Heart right ventricle (tissue), 16 donors: ENCODE measurements at places on chromosomes 12 and 14. TPM values are rescaled to one million over a fixed set of nuclear protein-coding genes. Genes with fewer than 3 reads are reported as not detected.

SPIC gene
- polyA plus RNA-seq: not detected

BIN2 gene
- polyA plus RNA-seq: 1.4 TPM

STK38L gene
- polyA plus RNA-seq: 9.5 TPM

NFE2 gene
- polyA plus RNA-seq: 0.28 TPM

SLC25A29 gene
- polyA plus RNA-seq: 36.7 TPM

PARPBP gene
- polyA plus RNA-seq: 0.80 TPM

FAM90A1 gene
- polyA plus RNA-seq: not detected

KRT83 gene
- not detected for polyA plus RNA-seq

TUBA1C gene
- 24.5 TPM for polyA plus RNA-seq

RND1 gene
- 0.55 TPM for polyA plus RNA-seq

ZC2HC1C gene
- 14.6 TPM for polyA plus RNA-seq

DHH gene
- 1.2 TPM for polyA plus RNA-seq

DNA sequence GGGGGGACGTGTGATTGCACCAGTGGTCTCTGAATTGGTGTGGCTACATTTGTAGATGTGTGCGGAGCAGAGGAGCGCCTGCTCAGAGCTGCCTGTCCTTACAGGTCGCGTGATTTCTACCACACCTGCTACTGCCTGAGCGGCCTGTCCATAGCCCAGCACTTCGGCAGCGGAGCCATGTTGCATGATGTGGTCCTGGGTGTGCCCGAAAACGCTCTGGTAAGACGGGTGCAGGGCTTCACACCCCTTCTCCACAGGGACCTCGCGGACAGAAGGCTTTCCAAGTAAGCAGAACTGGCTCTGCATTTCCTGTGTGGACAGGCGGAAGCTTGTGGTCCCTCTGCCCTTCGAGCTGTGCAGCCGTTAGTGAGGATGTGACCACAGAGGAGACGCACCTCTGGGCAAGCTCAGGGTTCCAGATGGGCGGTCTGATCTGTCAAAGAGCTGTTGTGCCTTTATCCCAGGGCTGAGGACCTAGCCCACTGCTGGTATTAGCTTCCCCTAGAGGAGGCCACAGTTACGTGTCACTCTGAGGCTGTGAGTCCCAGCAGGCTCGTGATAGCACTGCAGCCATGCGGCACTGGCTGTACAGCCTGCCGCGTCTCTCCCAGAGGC is 47.7 kb downstream of the MAX start:
- peak; percentile 23 for DNase-seq

- no peak for DNase-seq
Observed at GRCh38 chr12:130179191-130179590, 16.9 kb downstream of the FZD10 start.

GRCh38 chr12:51087818-51088217 is 4.4 kb upstream of the CSRNP2 start:
- DNase-seq: no peak

- DNase-seq: no peak
Observed at GRCh38 chr12:69254046-69254445, 14.7 kb downstream of the CPSF6 start.

DNA sequence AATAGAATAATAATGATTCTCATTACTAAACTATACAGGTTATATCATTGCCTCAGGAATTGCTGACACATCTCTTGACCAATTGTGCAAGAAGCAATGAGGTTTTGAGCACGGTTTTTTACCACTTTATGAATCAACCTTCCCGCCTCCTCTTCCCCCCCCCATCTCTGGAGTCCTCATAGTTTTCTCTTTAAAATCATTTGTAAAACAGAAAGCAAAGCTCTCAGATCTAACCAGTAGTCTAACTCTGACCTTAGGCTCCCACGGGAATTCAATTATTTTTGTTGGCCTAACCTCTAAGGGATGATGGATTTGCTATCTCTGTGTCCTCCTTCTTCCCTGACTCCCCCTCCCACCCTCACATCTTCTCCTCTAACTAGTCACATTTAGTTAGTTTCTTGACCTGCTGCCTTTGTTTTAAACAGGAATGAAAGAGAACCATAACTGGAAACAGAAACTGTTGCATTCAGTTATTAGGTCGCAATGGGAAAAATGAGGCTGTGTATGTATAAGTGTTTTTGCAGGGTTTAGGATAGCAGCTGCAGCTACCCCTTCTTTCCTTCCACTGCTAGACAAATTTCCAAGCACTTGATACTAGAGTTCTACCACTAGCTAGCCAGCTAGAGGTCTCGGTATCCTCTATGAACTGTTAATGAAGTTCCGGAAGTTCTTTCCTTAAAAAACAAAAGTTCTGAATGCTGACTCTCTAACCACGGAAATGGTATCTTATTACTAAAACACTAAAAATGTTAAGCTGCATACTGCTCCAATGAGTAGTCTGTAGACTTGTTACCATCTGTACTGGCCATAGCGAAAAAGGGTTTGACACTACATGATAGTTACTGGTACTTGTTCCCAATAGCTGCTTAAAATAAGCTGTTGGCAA is 65.4 kb downstream of the TAOK3 start:
- peak; percentile 53 for DNase-seq

DNA sequence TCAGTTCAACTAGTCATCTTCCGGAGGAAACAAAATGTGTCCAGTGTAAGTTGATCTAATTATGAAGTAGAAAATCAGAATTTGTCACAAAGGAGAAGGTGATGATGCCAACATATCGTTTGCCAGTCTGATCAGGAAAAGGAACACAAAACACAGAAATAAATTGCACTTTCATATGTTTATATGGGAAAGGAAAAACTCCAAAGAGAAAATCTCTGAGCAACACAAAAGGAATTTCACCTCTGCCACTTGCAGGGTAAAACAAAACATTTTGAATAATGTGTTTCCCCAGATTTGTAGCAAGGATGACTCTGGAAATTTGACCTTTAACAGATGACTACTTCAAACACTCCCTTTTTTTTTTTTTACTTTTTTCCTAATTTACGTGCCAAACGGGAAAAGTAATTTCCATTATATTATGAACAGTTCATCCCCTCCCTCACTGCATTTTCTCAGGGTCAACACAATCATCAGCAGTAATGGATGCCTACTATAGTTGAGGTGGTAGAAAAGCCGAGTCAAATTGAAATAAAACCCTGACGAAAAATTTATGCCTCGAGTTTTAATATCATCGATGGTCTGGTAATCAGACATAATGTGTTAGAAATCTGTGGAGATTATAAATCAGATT is 25.6 kb downstream of the MGAT4C start:
- no peak for DNase-seq

- no peak for DNase-seq
Observed at GRCh38 chr12:72543777-72544467, 271.8 kb downstream of the TRHDE start.

DNA sequence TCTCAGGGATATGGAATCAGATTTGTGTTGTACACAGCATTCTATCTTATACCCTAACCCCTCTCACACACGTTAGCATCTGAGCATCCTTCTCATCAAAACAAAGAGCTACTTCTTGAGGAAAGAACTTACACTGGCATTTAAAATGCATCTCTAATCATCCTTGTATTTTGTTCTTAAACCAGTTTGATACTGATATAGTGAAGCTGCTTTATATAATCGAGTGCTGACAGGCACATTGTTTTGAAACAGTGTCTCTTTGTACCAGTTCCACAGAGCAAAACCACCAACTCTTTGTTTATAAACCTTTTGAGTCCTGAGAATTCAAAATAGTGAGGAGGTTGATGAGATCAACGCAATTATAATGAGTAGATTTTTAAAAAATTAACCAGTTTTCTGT is 8.8 kb downstream of the GPR33 start:
- DNase-seq: no peak

GRCh38 chr12:67593461-67594330 is 54.8 kb upstream of the DYRK2 start:
- no peak for DNase-seq

- DNase-seq: no peak
Observed at GRCh38 chr14:93665169-93665568, 123.1 kb downstream of the PRIMA1 start.

GRCh38 chr12:107152315-107152714 is 59.0 kb upstream of the CRY1 start:
- no peak for DNase-seq

DNA sequence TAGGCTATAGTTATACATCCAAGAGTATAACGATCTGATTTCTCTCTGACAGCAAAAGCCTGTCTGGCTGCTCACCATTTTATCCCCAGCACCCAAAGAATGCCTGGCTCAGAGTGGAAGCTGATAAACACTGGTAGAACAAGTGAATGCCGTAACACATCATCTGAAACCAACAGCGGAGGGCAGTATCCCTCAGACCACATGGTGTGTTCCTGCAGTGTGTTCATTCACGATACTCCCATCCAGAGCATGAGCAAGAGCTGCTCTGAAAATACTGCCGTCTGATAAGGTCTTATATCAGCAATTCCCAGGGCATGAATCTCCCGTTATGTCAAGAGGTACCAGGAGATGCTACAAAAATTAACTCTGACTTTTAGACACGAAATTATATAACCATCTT is 95.9 kb downstream of the TTC7B start:
- peak; percentile 29 for DNase-seq

- DNase-seq: no peak
Observed at GRCh38 chr14:68749487-68750475, 43.1 kb downstream of the ZFP36L1 start.

- no peak for DNase-seq
Observed at GRCh38 chr12:40907115-40907527, 214.9 kb downstream of the CNTN1 start.

DNA sequence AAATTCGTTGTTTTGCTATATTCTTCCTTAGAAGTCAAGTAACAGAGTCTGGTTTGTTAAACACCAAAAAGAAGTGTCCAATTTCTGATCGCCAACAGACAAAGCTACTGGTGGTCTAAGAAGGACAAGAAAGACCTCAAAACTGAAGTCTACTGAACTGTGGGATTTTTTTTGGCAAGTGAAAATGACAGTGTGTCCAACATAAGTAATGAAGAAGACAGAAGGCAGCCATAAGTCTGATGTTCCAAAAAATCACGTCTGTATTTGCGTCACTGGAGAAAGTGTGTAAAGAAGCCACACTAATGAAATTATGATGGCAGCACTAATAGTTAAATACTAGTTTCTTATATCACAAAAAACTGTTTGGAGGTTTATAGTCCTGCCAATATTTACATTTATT is 32.6 kb downstream of the WASHC3 start:
- no peak for DNase-seq

DNA sequence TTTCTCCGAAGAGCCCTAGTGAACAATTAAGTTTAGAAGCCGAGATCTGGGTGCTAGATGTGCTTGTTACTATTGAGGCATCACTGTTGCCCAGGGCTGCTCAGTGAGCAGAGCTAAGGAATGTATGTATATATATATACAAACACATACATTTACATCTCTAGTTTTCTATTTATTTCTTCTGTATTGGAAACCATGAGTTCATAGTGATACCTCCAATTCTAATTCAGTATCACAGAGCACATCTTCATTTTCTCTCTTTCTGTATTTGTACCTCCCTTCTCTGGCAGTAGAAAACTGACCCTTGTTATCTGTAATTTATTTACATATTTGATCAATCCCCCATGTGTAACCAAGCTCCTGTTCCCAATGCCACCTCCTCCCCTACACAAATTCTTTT is 40.7 kb upstream of the FUT8 start:
- no peak for DNase-seq

GRCh38 chr14:77151918-77152588 is 10.5 kb upstream of the ZDHHC22 start:
- no peak for DNase-seq

DNA sequence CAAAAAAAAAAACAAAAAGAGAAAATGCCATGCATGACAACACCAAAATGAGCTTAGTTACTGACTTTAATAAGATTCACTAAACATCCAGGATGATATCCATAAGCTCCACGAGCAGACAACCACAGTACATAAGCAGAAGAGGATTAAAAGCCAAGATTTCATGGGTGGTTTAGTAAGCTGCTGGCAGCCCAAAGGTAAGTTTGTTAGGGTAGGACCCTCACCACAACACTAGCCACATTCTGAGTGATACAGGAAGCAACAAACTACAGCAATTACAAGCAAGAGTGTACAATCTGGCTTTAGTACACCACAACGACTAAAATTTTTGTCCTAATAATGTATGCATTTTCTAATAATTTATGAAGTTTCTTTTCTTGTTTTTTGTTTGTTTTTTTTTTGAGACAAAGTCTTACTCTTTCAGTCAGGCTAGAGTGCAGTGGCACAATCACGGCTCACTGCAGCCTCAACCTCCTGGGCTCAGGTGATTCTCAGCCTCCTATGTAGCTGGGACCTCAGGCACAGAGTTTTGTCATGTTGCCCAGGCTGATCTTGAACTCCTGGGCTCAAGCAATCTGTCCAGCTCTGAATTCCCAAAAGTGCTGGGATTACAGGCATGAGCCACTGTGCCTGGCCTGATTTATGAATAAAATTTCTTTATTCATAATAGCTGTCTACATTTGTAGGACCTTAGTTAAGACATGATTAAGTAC is 221.4 kb downstream of the MED13L start:
- DNase-seq: no peak

GRCh38 chr12:62915204-62915529 is 19.8 kb downstream of the PPM1H start:
- DNase-seq: peak; percentile 14

GRCh38 chr14:88430976-88431375 is 45.5 kb downstream of the SPATA7 start:
- DNase-seq: no peak

DNA sequence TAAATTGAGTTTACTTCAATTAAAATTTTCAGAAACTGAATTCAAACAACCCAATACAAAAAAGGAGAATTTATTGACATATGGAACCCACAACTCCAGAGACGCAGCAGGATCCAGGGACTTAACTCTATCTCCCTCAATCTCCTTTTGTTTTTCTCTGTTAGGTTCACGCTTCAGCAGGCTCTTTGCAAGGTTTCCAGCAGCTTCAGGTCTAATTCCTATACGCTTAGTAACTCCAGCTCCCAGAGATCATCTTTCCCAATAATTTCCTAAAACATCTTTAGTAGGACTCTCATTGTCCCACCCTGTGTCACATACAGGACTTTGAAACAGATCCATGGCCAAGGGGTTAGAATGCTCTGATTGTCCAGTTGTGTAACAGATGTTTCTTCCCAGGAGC is 175.2 kb downstream of the RMST start:
- DNase-seq: no peak

DNA sequence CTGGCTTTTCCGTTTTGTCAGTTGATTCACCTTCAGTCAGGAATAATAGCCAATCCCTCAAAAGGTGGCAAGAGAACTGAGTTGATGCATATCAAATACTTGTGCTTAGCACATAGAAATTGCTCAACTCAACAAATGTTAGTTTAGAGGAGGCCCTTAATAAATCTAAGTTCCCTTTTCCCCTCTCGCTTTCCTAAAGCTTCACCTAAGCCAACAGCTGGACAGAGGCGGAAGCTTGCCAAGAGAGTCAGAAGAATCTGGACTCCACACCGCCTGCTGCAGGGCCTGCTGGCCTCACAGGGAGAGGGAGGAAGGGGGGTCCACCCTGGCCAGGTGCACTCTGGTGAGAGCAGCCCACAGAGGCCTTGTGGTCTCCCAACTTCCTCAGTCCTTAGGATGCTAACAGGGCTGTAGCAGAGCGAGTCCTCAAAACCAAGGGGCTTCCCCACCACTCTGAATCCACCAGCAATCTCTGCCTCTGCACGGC is 213.1 kb downstream of the CHST11 start:
- peak; percentile 56 for DNase-seq

GRCh38 chr12:100186071-100186470 is 14.5 kb upstream of the ACTR6 start:
- no peak for DNase-seq
